ENCODE measurements at places on chromosomes 5 and 9. TPM values are rescaled to one million over a fixed set of nuclear protein-coding genes. Genes with fewer than 3 reads are reported as not detected.

Gene BTNL3
- total RNA-seq, result not detected

Gene PTGDS
- total RNA-seq, result 0.59 TPM

Gene NR5A1
- total RNA-seq, result not detected

Gene JAK2
- 2.8 TPM for total RNA-seq

Gene IL4
- total RNA-seq, result not detected

Gene LYSMD3
- 8.9 TPM for total RNA-seq
